Hepatocyte (in vitro differentiated cells): ENCODE measurements at places on chromosomes 13 and 19.

DNA sequence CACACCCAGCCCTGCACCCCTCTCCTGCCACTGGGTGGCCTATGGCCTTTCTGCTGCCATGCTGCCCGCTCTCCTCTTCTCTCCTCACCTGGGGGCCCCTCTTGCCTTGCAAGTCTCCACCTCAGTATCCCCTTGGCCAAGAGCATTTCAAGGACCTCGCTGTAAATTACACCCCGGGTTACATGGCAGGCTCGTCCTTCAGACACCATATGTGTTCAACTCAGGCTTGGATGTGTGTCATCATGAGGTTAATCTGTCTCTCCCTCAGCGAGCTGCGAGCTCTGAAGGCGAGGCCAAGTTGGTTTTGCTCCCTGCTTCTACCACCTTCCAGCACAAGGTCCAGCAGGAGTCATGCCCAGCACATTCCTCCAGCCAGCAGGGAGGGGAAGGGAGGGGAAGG is 74.8 kb upstream of the TM9SF2 start:
- DNase-seq, result no peak

GRCh38 chr13:30711375-30711774 is 24.0 kb upstream of the ALOX5AP start:
- DNase-seq, result peak; percentile 20

DNA sequence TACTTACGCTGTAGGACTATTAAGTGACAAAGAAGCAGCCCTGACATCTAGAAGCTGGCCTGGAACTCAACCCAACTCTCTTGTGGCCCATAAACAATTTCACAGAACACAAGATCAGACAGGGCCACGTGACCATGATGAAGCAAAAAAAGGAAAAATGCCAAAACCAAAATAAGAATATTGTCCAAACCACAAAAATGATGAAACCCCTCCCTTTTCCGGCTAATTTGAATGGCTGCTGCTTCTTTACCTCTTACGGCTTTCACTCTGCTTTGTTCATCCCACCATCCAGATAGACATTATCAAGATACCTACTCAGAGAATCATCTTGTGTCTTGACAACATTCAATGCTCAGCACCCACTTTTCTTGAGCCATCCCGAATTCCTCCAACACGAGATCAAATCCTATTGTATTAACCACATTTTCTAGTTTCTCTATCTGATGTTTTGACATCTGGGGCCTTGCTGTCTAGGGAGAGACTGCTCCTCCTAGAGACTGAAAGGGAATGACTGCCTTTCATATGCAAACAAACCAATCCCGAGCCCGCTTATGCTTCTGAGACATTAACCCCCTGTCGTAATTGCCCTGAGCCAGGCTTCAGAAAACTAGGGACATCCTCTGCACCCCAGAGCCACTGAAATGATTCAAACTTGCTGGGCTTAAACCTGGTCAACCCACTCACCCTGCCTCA is 186.3 kb downstream of the TDRD3 start:
- DNase-seq, result no peak

- no peak for DNase-seq
Observed at GRCh38 chr13:91948736-91949135, 550.3 kb downstream of the GPC5 start.

- DNase-seq, result no peak
Observed at GRCh38 chr13:30023196-30023895, 172.9 kb upstream of the UBL3 start.

DNA sequence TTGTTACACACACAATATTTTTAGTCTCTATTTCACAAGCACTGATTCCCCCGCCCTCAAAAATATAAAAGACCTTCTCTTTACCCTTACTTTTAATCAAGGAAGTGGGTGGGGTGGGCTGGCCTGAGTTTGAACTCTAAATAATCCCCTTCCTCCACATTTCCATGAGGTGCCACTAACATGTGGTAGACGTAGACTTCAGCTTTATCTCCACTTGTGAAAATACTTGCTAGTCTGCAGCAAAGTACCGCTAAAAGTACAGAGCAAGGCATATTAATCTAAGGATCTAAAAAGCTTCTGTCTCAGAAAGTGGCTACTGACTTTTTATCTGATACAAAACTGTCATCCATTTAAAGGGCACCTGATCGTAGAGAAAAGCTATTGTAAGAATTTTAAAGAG is 739.6 kb upstream of the SLC10A2 start:
- DNase-seq, result no peak

DNA sequence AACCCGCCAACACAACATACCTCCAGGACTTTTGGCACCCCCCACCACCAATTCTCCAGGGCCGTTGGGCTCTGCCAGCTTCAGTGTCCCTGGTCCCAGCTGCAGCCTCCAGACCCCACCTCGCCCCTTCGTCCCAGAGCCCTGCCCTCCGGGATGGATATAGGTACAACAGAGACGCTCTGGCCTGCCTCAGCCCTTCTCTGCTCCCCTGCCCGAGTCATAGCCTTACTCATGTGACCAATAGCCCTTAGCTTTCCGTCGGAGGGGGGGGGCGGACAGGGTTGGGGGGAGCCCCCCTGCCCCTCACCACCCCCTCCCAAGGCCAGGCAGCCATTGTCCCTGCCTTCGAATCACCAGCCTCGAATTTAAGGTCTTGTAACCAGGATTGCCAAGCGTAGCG is 70.8 kb upstream of the NFIC start:
- DNase-seq, result no peak

GRCh38 chr13:93525087-93525486 is 298.5 kb downstream of the GPC6 start:
- no peak for DNase-seq

GRCh38 chr19:11787536-11787935 is 10.8 kb upstream of the ZNF491 start:
- DNase-seq, result no peak

GRCh38 chr13:73058432-73058735 is 421 bp upstream of the KLF5 start:
- DNase-seq, result no peak

- no peak for DNase-seq
Observed at GRCh38 chr19:14114854-14115253, 2.7 kb downstream of the PRKACA start.

DNA sequence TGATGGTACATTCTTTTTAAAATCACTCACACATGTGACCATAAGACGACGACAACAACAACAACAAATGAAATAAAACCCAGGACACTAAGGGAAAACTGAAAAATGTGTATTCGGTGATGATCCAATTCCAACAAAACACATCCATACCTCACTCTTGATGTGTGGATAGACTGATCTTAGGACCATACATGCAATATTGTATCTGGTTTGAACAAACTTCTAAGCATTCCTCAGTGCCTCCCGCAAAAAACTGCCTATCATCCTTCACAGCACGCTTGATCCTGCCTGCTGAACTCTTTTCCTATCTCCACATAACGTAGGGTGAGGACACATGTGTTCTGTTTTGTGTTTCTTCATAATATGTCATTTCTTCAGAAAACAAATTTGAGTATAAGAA is 415.2 kb downstream of the KCTD12 start:
- DNase-seq, result no peak

DNA sequence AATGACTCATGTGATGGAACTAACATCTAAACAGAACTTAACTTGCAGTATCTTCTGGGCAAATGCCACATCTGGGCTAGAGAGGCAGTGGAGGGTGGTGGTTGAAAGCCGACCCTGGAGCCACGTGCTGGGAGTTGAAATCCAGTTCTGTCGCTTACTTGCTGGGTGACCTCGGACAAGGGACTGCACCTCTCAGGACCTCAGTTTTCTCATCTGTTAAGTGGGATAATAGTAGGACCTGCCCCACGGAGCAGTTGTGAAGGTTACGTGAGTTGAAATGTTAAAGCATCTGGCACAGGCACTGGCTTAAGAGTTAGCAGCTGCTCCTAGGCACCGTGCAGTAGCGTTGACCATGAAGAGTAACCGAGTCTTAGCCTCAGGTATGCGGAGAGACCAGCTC is 76.1 kb downstream of the SIPA1L3 start:
- DNase-seq, result no peak

GRCh38 chr13:98542568-98543377 is 34.1 kb downstream of the STK24 start:
- no peak for DNase-seq

GRCh38 chr19:3626473-3627350 is at the start of gene CACTIN:
CACTIN (minus strand) TSS chr19:3626790; CDS start chr19:3626762, 28 bp downstream.
- peak; percentile 99 for DNase-seq

GRCh38 chr19:8500158-8500557 is 2.3 kb downstream of the PRAM1 start:
- DNase-seq, result no peak

GRCh38 chr13:20069956-20070355 is 90.9 kb downstream of the GJA3 start:
- no peak for DNase-seq

DNA sequence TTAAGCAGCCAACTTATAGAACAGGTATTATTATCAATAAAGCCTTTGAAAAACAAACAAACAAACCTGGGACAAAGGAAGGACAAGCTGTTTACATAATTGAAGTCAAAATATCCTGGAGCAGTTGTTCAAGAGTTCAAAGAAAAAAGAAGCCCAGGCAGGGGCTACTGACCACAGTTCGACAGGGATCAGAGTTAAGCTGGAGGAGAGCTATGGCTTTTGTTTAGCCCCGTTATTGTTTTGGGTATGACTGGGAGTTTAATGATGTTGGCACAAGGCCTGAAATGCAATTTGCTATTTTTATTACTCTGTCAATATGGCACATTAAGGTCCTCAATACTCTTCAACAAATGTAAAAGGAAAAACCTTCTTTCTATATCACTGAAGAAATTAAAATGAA is 624.4 kb upstream of the KLHL1 start:
- no peak for DNase-seq

DNA sequence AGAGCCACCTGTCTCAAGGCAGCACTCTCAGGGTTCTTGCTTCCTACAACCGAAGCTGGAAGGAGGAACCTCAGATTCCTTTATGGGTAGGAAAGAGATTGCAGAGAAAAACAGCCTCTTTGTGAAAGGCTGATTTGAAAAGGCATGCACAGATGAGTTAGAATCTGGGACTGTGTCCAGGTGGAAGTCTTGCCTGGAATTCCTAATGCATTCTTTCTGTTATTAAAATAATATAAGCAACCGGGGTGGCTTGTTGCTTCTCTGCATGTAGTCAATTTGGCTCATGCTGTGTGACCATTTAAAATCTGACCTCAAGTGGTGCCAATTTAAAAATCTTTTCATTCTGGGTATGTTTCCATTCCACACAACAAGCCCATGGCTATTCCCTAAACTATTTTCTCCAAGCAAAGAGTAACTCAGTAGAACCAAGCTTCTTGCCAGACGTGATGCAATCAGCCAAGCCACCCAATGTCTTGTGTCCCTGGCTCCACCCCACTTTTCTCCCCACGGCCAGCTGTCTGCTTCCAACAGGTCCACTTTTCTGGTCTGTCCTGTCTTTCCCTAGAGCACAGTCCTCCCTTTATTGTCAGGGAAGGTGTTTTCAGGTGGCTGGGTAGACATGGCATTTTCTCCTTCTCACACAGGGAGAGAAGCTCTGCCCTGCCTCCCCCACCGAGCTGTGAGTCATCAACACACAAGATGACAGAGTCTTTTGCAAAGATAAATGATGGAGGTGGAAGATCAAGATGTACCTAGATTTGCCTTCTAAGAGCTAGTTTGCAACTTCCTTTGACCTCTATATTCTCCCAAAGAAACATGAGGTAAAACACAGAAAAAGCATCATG is 394.3 kb downstream of the FOXO1 start:
- peak; percentile 44 for DNase-seq

GRCh38 chr19:30049226-30049625 is 107.2 kb downstream of the URI1 start:
- DNase-seq, result no peak

DNA sequence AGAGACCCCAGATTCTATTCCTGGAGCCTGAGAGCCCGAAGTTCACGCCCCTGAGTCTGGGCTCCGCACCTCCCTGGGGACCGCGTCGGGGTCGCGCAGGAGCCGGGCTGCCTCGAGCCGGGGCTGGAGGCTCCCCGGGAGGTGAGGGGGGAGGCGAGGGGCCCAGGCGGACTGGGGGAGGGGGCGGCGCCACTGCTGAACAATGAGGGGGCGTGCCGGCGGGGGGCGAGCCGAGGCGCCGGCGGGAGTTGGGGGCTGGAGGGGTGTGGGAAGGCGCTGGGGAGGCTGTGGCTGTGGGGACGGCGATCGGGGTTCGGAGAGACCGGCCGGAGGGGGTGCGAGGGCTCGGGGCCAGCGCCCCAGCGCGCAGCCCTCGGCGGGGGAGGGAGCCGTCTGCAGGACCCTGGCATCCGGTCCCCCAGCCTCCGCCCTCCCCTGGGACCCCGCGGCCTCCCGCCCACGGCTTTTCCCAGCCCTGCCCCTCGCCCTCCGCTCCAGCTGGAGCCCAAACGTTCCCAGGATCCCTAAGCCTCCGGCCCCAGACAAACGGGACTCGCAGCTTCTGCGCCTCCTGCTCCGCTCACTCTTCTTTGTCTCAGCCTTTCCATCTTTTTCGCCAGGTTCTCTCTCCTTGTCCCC is 922 bp downstream of the PLEKHG2 start:
- DNase-seq, result peak; percentile 85

DNA sequence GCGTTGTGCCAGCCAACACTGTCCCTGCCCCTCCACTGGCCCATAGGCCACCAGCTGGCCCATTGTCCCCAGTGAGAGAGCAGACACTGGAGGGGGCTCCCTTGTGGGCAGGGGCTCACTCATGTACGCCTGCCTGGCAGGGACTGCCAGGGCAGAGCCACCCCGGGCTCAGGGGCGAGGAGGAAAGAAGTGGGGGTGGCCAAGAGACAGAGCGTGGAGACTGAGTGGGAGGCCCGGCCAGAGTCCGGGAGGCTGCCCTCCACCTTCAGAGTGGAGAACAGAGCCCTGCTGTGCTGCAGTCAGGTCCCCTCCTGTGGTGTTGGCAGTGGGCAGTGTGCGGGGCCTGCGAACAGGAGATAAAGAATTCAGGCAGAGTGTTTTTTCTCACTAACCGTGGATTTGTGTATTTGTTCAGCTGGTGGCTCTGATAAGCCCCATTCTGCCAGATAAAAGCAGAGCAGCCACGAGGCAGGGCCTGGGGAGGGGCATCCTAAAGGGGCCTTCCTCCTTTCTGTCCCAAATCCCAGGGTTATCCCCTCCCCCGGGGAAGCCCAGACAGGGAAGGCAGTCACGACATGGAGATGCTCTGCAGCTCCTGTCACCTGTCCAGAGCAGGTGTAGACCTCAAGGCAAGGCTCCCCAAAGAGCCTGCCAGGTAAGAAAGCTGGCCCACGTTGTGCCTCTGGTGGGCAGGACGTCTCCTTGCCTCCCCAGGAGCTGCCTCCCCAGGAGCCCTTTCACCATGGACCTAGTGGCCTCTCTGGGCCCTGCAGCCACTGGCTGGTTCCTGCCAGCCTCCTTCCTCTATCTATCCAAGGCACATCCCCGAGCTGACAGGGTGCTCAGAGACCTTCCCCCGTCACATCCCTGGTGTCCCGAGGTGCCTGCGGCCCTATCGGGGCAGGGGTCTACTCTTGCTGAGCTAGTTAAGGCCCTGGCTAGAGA is 33.0 kb downstream of the LYL1 start:
- DNase-seq, result no peak

- DNase-seq, result peak; percentile 91
Observed at GRCh38 chr13:95380468-95381211, 79.4 kb upstream of the ABCC4 start.

DNA sequence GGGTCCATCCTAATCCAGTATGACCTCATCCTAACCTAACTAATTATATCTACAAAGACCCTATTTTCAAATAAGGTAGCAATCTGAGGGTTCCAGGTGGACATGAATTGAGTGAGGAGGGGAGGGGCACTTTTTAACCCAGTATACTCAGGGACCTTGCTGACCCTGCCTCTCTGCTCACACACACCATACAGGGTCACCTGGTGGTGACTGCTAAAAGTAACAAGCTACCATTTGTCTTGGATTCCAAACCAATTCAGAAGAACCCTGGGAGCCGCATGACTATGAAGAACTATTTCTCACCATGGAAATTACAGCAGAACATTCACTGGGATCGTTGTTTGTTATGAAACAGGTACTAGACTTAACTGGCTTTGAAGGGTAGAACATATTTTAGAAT is 151.9 kb downstream of the LACC1 start:
- no peak for DNase-seq
